ENCODE measurements at places on chromosomes 4 and X. TPM values are rescaled to one million over a fixed set of nuclear protein-coding genes. Genes with fewer than 3 reads are reported as not detected.

GRCh38 chr4:165222651-165222994 lies 15.3 kb downstream of the KLHL2 start:
- peak overlapping the region; percentile 71 for H3K27ac ChIP-seq
- peaks cover 39% of the 10 kb centered on the region for H3K4me1 ChIP-seq
- H3K36me3 ChIP-seq, result peaks cover 10% of the 10 kb centered on the region
- no peak for DNase-seq
- H3K4me3 ChIP-seq, result no peak overlapping the region

FAAH2 gene
- total RNA-seq, result 5.6 TPM

GRCh38 chr4:75141162-75141561 lies 208.2 kb downstream of the PARM1 start:
- no peaks in the 10 kb centered on the region for H3K4me1 ChIP-seq
- no peak overlapping the region for H3K27ac ChIP-seq
- no peak for DNase-seq
- H3K27me3 ChIP-seq, result no peaks in the 10 kb centered on the region
- no peaks in the 10 kb centered on the region for H3K36me3 ChIP-seq

CHRNA9 gene
- 0.55 TPM for total RNA-seq

DNA sequence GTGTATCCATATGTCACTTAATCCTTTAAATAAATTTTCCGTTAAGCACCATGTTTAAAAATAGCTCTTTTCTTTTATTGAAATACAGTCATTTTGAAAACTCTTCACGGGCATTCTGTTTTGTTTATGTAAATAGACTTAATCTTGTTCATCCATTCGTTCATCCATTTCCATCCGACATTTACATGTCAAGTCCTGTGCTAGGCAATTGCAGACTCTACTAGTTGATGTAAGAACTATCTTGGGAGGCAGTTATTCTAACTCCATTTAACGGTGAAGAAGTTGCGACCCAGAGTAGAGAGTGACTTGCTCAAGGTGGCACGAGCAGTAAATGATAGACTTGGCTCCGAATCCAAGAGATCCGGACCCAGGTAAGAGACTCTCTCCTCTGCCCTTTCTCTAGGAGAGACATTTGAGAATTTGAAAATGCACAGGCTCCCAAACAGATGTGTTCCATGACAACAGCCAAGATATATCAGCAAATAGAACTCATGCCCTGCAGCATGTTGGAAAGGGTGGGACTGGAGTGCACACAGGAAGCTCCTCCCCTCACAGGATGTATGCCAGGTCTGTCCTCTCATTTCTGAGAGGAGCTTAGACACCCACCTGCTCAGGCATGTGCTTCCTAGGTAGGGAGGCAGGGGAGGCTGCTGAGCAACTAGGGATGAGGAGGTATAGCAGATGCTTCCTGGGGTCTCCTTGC lies 64.5 kb downstream of the DRD5 start:
- peaks cover 13% of the 10 kb centered on the region for H3K27me3 ChIP-seq
- H3K4me1 ChIP-seq, result no peaks in the 10 kb centered on the region
- H3K4me3 ChIP-seq, result no peak overlapping the region
- no peak for DNase-seq
- no peak overlapping the region for H3K27ac ChIP-seq

- no peaks in the 10 kb centered on the region for H3K36me3 ChIP-seq
- peaks cover 13% of the 10 kb centered on the region for H3K27me3 ChIP-seq
- no peak for DNase-seq
Observed at GRCh38 chrX:123256378-123256777, 72.3 kb downstream of the GRIA3 start.

NOX1 gene
- total RNA-seq, result not detected

DNA sequence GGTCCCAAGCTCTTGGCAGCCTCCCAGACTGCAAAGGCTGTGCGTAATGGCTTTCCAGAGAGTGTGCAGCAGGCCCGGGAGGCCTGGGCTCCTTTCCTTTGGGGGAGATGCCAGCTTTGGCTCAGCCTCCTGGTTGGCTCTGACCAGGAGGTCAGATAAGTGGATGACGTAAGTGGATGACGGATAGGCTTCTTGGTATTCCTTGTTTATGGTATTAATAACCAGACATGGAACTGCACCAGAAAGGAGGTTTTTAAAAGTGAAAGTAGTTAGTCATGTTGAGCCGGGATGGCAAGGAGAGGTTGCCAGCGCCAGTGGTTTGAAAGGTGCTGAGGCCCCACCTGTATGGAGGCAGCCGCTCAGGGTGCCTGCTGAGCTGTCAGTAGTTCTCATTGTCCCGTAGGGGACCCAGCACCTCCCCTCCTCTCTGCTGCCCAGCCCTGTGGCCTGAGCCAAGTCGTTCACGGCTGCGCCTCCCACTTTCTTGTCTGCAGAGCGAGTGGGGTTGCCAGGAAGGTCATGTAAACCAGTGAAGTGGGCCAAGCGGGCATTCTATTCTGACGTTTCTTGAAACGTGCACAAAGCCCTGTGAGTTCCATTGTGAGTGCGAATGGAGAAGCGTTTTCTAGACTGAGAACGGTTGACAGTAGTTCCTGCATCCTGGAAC lies 28.7 kb upstream of the STOX2 start:
- H3K27ac ChIP-seq, result no peak overlapping the region
- no peaks in the 10 kb centered on the region for H3K4me1 ChIP-seq
- H3K4me3 ChIP-seq, result no peak overlapping the region
- DNase-seq, result no peak
- H3K27me3 ChIP-seq, result no peaks in the 10 kb centered on the region

GRCh38 chr4:172857026-172857425 lies 311.6 kb upstream of the GALNT7 start:
- H3K4me3 ChIP-seq, result no peak overlapping the region
- H3K27me3 ChIP-seq, result peaks cover 11% of the 10 kb centered on the region
- no peak overlapping the region for H3K27ac ChIP-seq
- no peak for DNase-seq
- H3K36me3 ChIP-seq, result no peaks in the 10 kb centered on the region

DNA sequence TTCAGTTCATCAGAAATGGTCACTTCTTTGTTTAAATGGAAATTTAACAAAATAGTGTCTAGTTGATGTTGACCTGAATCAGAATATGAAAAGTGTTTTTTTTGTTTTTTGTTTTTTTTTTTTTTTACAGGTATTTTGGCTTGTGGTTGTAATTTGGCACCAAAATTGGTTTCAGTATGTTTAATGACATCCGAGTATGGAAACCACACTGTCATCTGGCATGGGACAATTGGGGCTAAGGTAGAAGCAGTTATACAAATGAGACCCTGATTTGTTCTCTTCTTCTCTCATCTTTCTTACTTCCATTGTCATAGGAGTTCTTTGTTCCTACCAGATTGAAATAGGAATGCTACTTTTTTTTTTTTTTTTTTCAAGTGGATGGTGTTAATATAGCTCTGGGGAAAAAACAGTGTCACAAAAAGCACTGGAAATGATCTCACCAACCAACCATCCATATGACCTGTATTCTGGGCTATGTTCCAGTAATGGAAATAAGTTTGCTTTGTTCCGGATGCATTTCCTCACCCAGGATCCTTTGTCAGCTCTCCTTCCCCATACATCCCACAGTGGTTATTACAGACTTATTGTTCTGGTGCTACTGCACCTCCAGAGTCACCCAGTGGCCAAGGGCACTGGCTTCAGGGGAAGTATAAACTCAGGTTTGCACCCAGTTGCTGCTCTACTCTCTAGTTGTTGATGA lies 95.8 kb downstream of the ATXN3L start:
- no peak for DNase-seq
- no peak overlapping the region for H3K27ac ChIP-seq
- no peak overlapping the region for H3K4me3 ChIP-seq
- H3K27me3 ChIP-seq, result no peaks in the 10 kb centered on the region
- no peaks in the 10 kb centered on the region for H3K36me3 ChIP-seq
- no peaks in the 10 kb centered on the region for H3K4me1 ChIP-seq

GRCh38 chrX:11597479-11597878 lies 68.2 kb downstream of the ARHGAP6 start:
- H3K4me1 ChIP-seq, result no peaks in the 10 kb centered on the region
- no peak overlapping the region for H3K4me3 ChIP-seq
- H3K36me3 ChIP-seq, result no peaks in the 10 kb centered on the region

GRCh38 chrX:67673741-67674274 lies 130.0 kb downstream of the AR start:
- DNase-seq, result no peak
- no peak overlapping the region for H3K27ac ChIP-seq
- H3K36me3 ChIP-seq, result no peaks in the 10 kb centered on the region

Measured in naive thymus-derived CD8-positive, alpha-beta T cell (primary cell).